D721Med (cell line): ENCODE measurements at places on chromosomes 5 and 9.

DNA sequence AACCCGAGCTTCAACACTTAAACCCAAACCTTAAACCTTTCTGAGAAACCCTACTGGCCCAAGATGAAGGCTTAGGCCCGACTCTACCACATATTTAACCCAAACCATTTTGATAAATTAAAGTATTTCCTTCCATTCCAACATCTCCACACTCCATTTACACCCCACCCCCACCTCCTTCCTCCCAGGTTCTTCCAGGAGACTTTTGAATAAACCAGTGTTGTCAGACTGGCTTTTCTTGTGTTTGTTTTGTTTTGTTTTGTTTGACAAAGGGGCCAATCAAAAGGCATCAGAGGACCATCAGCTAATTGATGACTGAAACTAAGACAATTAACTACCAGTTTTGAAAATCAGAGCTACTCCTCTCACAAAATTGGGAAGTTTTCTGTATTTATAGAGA is 4.6 kb upstream of the ZNF608 start:
- no peak for DNase-seq

GRCh38 chr5:111016801-111017200 is 54.7 kb upstream of the TSLP start:
- no peak for DNase-seq

GRCh38 chr9:105151686-105151995 is 92.8 kb upstream of the SLC44A1 start:
- DNase-seq = peak; percentile 51

DNA sequence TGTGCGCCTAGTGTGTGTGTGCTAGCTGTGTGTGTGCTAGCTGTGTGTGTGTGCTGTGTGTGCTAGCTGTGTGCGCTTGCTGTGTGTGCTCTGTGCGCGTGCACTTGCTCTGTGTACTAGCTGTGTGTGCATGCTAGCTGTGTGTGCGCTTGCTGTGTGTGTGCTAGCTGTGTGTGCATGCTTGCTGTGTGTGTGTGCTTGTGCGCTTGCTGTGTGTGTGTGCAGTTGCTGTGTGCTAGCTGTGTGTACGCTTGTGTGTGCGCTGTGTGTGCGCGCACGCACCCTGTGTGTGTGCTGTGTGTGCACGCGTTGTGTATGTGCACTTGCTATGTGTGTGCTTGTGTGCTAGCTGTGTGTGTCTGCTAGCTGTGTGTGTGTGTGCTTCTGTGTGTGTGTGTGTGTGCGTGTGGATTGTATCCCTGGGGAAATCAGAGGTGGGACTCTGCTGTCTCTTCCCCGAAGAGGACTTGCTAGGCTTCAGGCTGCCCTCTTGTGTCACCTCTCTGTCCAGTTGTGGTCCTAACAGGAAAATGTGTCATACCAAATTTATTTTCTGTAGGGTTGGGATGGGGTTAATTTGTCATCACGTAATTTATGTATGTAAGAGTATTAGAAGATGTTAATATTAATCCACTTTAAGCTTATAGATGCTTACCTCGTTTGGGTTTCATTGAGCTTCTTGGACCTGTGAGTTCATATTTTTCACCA is 38.9 kb downstream of the TPPP start:
- no peak for DNase-seq

- DNase-seq = no peak
Measured at GRCh38 chr5:154601014-154601413, 123.0 kb upstream of the HAND1 start.

- no peak for DNase-seq
Measured at GRCh38 chr5:42993516-42994245, 46.4 kb downstream of the ANXA2R start.

- DNase-seq = no peak
Measured at GRCh38 chr9:114372921-114373448, 14.8 kb downstream of the AKNA start.

- no peak for DNase-seq
Measured at GRCh38 chr5:134511796-134512660, 13.4 kb upstream of the JADE2 start.

- DNase-seq = no peak
Measured at GRCh38 chr9:80707120-80707519, 982.2 kb downstream of the TLE1 start.

- no peak for DNase-seq
Measured at GRCh38 chr5:103373597-103374472, 115.3 kb downstream of the MACIR start.

DNA sequence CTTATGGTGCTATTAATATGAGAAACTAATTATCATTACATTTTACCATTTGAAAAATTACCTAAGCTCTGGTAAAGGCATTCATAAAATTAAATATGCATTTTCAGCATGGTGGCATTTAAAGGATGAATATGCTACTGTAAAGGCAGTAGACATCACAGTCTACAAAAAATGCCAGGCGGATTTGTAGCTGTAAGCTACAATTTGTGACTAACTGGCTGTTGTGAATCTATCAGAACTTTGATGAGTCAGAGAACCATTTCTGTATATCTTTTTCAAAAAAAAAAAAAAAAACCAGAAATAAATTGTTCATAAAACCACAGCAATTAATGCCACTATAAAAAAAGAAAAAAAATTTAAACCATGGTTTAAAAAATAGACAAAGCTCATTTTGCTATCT is 186.3 kb downstream of the NFIB start:
- DNase-seq = no peak

DNA sequence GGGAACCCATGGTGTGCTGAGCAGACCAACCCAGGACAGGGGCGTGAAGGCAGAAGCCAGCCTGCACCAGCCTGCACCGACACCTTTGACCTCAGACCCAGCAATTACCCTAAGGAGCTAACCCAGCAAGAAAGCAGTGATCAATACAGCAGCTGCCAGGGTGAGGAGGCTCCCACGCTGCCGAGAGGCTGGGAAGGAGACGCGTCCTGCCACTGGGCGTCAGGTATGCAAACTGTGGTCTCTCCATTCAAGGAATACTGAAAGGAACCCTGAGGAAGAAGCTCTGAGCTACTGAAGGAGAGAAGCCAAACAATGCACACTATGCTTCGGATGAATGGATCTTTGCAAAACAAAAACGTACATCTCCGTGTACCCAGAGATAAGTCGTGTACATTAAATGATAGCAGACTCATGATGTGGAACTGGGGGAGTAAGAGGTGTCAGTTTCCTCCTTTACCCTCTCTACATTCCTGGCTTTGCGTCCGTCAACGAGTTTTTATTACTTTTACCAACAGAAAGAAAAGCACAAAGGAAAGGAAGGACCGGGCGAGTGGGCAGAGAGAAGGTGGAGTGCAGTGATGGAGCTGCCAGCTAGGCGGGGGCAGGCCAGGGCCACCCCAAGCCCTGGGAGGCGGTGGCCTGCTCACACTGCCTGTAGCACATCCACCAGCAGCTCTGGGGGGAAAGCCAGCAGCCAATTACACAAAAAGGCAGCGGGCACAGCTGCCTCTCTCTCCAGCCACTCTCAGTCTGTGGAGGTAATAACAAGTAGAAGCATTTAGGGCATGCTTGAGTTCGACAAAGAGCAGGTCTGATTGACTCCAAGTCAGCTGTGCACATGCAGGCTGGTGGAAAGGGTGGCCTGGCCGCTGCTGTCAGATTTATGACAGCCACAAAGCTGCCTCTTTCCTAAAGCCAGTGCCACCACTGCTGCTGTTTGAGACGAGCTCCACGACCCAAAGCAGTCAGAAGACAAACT is 29.3 kb downstream of the RASGEF1C start:
- DNase-seq = no peak

DNA sequence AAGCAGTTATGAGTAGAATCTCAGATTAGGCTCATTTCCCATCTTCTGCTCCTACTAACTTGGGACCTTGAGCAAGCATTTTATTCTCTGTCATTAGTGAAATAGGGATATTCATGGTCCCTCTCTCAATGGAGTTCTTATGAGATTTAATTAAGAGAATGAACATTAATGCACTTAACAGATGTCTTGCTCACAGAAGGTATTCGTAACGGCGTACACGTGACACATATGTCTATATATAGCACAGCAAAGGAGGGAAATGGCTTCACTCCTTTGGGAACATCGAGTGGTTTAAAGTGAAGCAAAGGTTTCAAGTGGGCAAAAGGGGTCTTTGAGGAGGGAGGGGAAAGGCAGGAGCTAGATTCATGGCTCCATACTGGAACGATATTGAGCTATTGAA is 24.6 kb downstream of the KDM4C start:
- DNase-seq = no peak

GRCh38 chr9:114100536-114100935 is 1.4 kb upstream of the KIF12 start:
- no peak for DNase-seq

GRCh38 chr5:172074896-172075295 is 68.5 kb upstream of the FBXW11 start:
- no peak for DNase-seq

- DNase-seq = no peak
Measured at GRCh38 chr9:84592918-84593317, 76.6 kb upstream of the NTRK2 start.

DNA sequence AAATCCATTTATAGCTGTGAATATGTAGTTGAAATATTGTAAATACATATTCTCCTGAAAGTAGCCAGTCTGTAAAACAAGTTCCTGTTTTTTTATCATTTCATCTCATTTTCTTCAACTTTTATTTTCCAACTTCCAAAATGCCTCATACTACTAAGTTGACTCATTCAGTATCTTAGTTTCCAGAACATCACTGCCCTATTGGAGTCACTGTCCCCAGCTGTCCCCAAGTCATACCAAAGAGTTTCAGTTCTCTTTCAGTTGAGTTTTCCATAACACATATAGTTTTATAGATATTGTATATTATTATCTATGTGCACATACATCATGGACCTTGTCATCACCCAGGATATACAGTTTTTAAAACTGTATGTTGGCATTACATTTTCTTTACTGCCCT is 261.7 kb downstream of the CDH12 start:
- no peak for DNase-seq

DNA sequence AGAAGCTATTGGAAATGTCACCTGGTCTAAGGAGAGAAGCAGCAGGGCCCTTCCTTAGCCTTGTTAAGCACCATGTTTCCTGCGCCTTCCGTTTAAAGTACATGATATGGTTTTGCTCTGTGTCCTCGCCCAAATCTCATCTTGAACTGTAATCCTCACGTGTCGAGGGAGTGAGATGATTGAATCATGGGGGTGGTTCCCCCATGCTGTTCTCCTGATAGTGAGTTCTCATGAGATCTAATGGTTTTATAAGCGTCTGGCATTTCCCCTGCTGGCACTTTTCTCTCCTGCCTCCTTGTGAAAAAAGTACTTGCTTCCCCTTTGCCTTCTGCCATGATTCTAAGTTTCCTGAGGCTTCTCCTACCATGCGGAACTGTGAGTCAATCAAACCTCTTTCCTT is 49.7 kb downstream of the PRDM6 start:
- DNase-seq = no peak

GRCh38 chr5:145984072-145984471 is 47.7 kb downstream of the SH3RF2 start:
- DNase-seq = no peak

DNA sequence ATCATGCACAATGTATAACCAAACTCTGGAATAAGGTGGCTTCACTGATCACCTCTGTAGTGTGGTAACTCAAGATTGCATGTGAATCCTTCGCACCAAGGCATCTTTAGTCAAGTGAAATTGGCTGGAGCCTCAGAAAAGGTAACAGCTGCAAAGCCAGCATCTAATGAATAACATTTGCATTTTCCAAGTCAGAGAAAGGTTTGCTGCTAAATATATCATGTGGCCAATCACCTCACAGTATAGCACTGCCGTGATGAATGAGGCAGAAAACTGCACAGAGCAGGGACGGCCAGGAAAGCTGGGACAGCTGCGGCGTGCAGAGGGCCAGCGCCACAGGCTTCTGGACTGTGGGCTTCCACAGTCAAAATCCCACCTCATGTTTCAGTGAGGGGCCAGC is 18.5 kb downstream of the MRPS27 start:
- no peak for DNase-seq

DNA sequence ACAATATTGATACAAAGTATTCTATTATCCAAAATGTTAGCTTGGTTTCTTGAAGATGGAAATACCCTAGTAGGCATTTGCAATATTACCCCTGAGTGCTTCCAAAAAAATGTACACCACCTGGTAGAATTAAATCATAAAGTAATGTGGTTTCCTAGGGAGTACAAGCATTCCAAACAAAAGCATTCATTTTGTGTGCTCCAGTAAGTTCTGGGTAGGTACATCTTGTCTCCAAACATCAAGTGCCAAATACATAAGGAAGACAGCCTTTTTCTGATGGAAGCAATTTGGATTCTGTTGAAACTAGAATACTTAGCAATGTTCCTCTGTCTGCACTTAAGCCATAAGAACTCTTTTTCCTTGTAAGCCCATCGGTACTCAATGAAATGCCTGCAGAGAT is 73.1 kb upstream of the IL7R start:
- DNase-seq = no peak

- no peak for DNase-seq
Measured at GRCh38 chr9:133437753-133438531, 15.8 kb downstream of the ADAMTS13 start.

DNA sequence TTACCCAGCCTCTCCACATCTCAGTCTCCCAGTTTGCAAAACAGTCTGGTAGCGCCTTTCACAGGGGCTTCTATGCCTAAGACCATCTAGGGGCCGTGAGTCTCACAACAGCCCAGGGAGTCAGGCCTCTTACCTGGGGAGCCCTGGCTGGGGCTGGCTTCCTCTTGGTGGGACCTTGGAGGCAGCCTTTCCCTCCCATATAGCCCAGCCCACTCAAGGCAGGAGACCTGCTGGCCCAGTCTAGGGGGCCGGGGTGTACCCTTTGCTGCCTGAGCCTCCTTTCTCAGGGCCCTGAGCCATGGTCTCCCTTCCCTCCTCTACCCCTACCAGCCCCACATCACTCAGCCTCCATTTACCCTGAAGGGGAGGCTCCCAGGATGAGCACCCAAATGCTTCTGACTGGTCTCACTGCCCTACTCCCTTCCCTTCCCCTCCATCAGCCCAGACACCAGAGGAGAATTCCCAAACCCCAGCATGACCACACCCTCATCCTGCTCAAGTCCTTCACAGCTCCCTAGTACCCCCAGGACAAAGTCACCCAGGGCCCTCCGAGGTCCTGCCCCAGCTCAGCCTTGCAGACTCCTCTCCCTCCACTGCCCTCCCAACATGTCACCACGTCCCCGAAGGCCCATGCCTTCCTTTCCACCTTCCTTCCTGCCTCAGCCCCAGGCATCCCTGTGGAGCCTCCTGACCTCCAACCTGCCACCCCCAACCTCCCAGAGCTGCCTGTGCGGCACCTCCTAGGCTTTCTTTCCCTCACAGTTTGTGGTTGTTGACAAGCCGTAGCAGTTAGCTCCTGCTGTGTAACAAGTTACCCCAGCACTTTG is 55.3 kb downstream of the BARX1 start:
- DNase-seq = no peak

DNA sequence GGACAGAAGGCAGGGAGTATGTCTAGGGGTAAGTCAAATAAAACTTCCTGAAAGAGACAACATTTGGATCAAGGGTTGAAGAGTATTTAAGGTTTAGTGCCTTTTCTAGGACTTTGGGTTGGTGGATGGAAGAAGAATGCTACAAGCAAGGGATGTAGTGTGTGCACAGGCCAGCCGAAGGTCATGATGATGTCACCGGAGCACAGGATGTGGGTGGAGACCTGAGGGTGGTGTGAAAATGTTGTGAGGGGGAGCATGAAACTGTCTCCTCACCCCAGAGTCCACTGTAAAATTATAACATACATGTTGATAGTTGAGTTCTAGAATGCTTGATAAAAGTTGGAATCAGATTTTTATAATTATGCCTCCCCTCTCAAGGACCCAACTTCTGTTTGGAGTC is 553.3 kb upstream of the SGCD start:
- no peak for DNase-seq
